Sciatic nerve (tissue), 2 donors: ENCODE measurements at places on chromosomes 4 and X.

- DNase-seq: no peak
These were observed 355.1 kb upstream of the PABPC5 start for GRCh38 chrX:91079342-91080114.

DNA sequence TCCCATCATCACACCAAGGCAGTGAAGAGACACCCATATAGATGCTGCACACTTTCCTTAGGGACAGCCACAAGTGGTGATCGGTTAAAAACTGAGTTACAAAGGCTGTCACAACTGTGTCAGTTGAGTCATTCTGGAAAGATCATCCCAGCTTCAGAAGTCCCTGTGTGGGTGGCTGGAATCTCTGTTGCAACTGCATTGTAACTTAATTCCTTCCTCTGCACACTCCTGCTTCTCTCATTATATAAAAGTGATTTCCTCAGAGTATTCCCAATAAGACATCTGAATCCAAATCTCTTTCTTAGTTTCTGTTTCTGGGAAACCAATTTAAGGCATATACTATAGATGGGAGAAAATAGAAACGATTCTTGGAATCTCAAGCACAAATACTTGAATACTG is 88.1 kb downstream of the FSTL5 start:
- DNase-seq: no peak

DNA sequence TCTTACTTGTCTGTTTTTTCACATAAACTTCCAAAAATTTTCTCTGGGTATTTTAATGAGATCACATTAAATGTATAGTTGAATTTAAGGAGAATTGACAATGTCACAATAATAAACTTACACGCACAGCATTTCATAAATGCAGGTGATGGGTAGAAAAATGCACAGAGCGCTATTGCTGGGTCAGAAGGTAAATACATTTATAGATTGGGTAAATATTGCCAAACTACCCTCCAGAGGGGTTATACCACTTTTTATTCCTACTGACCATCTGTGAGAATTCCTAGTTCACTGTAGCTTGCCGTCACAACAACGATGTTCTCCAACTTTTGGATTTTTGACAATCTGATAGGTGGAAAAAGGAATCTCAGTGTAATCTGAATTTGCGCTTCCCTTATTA is 34.6 kb downstream of the ANXA5 start:
- no peak for DNase-seq

DNA sequence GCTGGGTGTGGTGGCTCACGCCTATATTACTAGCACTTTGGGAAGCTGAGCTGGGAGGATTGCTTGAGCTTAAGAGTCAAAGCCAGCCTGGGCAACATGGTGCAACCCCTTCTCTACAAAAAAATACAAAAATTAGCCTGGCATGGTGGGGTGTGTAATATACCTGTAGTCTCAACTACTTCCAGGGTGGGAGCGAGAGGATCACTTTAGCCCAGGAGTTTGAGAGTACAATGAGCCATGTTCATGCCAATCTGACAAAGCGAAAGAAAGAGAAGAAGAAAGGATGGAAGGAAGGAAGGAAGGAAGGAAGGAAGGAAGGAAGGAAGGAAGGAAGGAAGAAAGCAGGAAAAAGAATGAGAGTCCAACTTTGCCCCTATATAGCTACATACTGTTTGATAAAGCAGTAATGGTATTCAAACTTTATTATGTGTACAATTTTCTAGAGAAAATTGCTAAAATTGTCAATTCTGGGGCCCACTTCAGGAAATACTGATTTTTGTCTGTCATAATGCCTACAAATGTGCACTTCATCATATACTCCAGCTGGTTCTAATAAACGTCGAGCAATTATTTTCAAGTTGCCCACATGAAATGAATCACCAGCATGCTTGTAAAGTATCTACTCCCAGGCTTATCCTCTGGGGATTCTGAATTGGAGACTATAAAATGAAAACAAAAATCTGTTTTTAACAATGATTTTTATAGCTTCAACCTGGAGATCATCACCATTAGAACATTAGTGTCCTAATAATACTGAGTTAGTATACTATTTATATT is 132.3 kb downstream of the NDST4 start:
- no peak for DNase-seq

GRCh38 chr4:28831867-28832266 is 1888.3 kb upstream of the PCDH7 start:
- DNase-seq: no peak

- DNase-seq: no peak
These were observed 26.1 kb downstream of the NUDT6 start for GRCh38 chr4:122896270-122896669.

GRCh38 chr4:25486171-25486570 is 109.1 kb downstream of the ANAPC4 start:
- no peak for DNase-seq

DNA sequence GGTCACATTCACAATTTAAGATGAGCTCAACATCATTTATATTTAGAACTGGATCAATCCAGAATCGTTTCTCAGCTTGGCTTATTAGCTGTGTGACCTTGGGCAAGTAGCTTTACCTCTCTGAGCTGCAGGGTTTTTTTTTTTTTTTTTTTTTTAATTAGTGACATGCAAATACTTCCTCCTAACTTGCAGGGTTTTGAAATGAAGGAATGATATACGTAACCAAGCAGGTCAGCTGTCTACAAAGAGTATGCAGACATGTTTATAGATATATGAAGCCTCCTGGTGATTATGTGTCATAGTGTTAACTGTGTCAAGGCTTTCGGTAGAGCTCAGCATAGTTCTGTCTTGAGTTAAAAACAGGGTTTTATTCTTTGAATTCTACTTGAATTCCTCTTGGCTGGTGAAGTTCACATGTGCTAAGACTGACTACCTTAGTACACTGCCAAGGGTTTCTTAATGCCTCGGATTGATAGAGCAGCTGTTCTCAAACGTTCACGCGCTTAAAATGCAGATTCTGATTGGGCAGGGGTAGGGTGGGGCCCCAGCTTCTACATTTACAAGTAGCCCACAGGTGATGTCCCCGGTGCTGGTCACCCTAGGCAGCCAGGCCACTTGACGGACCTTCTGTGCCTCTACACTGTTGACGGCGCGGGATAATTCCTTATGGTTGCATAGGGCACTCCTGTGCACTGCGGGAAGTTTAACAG is 654 bp upstream of the STS start:
- DNase-seq: no peak

DNA sequence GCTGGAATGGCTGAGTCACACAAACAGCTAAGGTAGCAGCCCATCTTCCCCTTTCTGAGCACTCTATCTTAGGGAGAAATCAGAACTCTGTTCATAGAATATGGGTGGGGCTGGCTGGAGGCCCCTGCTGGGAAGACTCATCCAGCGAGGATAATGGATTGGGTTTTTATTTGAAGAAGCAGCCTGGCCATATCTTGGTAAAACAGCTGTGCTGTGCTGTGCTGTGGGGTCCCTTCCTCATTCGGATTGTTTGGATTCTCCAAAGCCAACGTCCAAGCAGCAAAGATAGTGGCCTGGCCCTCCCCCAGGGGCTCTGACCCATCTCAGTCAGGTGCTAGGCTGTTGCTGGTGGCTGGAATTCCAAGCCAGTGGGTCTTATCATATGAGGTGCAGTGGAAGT is 63.8 kb downstream of the ZNF718 start:
- DNase-seq: no peak

GRCh38 chr4:176150704-176151103 is 44.7 kb downstream of the SPATA4 start:
- no peak for DNase-seq

DNA sequence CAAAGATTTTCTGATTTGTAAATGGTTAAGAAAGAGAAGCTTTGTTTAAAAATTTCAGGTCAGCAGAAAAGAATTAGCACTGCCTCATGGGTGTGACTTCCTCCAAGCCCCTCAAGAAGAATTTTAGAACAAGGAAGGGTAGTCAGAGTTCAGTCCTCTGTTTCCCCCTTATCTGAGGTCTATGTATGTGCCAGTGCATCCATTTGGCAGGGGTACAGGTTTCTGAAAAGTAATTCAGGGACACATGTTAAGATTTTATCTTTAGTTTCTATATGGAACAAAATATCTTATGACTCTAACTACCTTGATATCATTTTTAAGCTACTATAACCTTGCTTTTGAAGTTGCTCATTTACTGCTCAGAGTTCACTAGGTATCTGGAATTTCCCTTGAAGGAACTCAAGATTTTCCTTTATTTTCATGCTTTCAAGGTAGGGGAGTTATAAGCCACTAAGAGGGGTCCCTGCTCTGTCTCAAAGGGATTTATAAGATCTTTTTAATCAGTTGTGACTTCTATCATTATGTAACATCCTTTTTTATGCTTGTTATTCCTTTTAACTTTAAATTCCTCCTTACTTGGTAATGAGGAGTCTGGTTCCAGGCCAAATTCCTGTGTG is 24.4 kb upstream of the PLK4 start:
- DNase-seq: no peak

- no peak for DNase-seq
These were observed 2.8 kb downstream of the CMC4 start for GRCh38 chrX:155068165-155068564.

DNA sequence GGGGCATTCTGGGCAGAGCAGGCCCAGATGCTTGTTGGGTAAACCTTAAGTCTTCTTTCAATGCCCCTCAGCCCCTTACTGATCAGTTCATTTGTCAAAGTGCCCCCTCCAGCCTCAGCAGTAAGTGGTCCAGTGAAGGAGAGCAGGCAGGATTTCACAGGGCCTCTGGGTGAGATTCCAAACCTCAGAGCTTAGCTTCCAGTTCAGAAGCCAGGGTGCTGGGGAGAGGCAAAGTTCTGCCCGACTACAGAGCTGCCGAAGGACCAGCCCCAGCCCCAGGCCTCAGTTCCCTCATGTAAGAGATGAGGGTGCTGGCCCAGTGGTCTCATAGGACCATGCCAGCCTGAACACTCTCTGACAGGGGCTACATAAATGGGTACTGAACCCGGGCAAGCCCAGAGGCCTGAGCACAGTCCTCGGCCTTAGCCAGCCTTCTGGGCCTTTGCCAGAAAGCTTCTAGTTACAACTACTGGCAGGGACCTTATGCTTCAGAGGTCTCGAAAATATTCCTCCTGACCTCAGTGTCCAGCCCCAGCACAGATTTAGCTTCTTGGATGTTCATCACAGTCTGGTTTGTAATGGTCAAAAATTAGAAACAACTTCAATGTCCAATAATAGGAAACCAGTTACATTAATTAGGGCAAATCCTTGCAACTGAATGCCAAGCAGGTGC is 851 bp upstream of the RIPPLY1 start:
- no peak for DNase-seq

DNA sequence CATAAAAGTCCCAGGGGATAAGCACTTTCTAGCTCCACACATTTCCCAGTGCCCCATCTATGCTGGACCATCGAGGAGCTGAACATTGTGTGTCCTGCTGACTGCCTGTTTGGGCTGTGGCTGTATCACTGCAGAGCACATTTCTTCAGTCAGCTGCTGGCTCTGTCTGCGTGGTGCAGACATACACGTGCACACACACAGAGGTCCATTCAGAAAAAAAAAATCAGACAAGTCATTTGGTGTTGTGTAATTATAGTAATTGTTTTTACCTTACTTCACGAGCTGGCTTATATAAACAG is 1.1 kb upstream of the PDLIM3 start:
- no peak for DNase-seq

GRCh38 chrX:28177202-28177601 is 196.0 kb upstream of the DCAF8L1 start:
- DNase-seq: no peak

DNA sequence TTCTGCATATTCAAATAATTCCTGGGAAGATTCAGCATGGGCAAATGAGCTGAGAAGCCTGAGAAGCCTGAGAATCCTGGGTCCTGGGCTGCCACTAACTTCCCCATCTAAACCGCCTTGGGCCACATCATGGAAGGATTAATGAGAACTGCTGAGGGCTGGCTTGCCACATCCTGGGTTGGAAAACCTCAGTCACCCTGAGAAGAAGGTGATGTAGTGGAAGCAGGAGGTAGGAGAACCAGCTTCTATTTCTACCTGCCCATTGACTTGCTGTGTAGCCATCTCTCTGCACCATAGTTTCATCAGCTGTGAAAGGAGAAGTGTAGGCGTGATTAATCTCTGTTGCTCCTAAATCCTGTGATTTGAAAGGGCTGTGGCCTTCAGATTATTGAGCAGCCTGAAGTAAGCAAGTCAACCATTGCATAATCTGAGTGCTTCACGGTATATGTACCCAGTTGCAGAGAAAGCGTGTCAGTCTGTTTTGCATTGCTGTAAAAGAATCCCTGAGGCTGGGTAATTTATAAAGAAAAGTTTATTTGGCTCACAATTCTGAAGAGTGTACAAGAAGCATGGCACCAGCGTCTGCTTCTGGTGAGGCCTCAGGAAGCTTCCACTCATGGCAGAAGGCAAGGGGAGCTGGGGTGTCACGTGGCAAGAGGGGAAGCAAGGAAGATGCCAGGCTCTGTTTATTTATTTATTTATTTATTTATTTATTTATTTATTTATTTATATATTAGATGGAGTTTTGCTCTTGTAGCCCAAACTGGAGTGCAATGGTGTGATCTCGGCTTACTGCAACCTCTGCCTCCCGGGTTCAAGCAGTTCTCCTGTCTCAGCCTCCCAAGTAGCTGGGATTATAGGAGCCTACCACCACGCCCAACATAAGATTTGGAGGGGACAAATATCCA is 140.9 kb upstream of the ATP6AP2 start:
- no peak for DNase-seq

DNA sequence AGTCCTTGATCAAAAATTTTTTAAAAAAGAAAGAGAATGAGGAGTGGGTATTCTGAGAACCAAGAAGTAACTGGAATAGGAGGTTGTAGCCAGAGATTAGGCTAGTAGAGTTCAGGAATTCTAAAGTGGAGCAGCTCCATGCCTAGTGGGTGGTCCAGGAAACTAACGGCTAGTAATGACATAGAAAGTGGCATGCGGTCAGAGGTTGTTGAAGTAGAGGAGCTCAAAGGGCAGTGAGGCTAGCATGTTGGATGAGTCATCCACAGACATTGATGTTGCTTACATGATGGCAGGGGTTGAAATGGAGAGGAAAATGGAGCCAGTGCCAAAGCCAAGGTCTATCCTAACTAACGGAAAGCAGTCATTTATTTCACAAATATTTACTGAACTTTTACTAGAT is 42.1 kb downstream of the TEX13B start:
- no peak for DNase-seq

GRCh38 chrX:144916785-144917184 is 330.5 kb upstream of the SPANXN1 start:
- no peak for DNase-seq

GRCh38 chrX:74349387-74349786 is 45.4 kb downstream of the ZCCHC13 start:
- DNase-seq: no peak

DNA sequence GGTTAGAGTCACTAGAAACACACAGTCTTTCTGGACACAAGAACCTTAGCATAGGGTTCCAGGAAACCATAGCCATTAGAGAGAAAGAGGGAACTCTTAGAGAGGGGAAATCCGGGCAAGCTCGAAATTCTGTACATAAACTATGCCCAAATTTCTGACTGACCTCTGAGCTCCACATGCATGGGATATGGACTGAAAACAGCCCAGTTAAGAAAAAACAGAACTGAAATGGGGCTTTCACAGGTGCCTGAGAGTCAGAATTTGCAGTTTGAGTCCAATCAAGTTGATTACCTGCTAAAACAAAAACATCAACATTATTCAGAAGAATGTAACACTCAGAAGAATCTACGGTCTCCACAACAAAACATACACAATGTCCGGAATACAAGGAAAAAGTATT is 13.1 kb downstream of the DCHS2 start:
- no peak for DNase-seq

GRCh38 chr4:17094159-17094875 is 195.9 kb upstream of the LDB2 start:
- no peak for DNase-seq
